ENCODE measurements at places on chromosomes 12 and 14.

GRCh38 chr12:673849-674248 lies 10.6 kb upstream of the NINJ2 start:
- no peak for DNase-seq

DNA sequence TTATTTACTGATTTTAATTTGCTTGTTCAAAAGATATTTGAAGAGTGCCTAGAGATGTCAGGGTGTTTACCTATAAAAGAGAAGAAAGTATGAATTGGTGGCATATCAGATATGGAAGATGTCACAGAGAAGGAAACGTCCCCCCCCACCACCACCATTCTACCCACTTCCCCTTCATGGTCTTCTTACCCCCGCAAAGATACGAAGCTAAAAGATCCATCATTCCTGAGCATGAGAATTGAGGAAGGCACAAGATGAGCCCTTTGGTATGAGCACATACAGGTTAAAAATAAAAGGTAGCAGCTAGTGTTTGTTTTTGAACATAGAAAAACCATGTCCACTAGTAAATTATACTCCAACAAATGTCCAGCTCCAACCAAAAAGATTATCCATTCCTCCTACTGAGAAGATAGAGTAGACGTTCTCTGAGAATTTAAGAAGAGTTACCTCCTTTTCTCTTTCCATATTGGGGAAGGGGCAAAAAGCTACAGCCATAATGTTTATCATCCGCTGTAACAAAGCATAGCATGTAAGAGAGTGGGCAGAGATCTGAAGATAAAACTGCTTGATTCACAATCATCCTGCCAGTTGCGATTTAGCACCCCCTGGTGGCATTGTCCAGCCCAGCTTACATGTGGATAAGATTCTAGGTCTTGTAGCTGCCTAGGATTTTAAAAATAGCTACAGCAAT lies 29.1 kb downstream of the NFYB start:
- DNase-seq: peak; percentile 88

GRCh38 chr14:22471545-22472121 lies 117.4 kb downstream of the DAD1 start:
- no peak for DNase-seq

GRCh38 chr12:52515927-52516831 lies 4.0 kb downstream of the KRT5 start:
- no peak for DNase-seq

GRCh38 chr12:27552886-27553560 lies 29.0 kb downstream of the PPFIBP1 start:
- no peak for DNase-seq

DNA sequence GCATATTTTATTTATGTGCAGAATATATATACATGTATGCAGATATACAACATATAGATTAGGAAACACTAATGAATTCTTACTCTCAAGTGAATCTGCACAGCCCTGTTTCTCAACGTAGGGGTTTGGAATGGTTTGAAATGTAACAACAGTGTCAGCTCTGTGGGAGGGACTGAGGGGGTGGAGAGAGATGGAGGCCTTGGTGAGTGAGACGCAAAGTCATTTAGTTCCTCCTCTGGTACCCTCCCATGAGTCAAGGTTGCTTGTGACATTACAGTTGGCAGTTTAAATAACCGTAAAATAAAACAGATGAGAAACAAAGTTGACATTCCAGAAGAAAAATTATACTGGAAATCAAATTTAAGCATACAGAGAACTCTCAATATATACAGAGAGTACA lies 313.0 kb upstream of the PRKD1 start:
- no peak for DNase-seq

GRCh38 chr12:84455598-84455997 lies 457.0 kb downstream of the SLC6A15 start:
- no peak for DNase-seq

- no peak for DNase-seq
Measured at GRCh38 chr14:82451675-82452074, 918.0 kb upstream of the SEL1L start.

- DNase-seq: no peak
Measured at GRCh38 chr12:126708492-126708896, 1558.5 kb upstream of the TMEM132C start.

DNA sequence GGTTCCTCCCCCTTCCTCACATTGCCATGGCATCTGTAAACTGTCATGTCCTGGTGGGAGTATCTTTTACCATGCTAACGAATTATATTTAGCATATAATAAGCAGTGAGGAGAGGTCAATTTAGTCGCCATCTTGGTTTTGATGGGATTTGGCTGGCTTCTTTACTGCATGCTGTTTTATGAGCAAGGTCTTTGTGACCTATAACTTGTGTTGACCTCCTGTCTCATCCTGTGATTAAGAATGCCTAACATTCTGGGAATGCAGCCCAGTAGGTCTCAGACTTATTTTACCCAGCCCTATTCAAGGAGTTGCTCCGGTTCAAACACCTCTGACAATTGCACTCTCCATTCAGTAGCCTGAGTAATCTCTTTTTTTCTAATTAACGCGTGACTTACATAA lies 2.1 kb upstream of the EIF4B start:
- DNase-seq: no peak

DNA sequence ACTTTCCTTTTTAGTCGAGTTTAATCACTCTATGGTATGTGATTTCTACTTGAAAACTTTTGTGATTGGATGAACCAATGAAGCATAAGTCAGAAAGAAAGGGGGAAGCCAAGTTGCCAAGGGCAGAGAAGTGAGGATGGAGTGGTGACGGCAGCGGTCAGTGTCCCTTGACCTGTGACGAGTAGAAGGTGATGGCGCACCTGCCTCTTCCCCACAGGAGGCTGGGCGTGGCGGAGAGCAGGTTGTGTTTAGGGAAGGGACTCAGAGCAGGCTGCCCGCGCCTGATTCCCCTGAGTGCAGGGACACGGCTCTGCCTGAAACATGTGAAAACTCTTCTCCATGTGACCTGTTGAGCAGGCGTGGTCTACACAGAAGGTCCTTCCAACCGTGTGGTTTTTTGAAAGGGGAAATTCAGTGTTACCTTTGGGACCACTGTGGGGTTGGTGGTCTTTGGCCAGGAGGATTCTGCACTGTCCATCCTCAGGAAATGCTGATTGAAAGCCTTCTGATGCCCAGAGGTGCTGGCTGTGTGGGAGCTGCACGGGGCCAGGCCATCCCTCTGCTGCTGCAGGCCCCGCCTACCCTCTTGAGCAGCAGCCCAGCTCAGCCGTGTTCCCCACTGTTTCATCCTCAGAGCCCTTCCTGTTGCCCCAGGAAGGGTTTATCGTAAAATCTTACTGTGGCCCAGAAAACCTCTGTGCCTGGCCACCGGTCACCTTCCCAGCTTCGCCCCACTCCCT lies 23.5 kb upstream of the AMN start:
- DNase-seq: no peak

GRCh38 chr12:76909290-76909689 lies 30.5 kb upstream of the CSRP2 start:
- no peak for DNase-seq

DNA sequence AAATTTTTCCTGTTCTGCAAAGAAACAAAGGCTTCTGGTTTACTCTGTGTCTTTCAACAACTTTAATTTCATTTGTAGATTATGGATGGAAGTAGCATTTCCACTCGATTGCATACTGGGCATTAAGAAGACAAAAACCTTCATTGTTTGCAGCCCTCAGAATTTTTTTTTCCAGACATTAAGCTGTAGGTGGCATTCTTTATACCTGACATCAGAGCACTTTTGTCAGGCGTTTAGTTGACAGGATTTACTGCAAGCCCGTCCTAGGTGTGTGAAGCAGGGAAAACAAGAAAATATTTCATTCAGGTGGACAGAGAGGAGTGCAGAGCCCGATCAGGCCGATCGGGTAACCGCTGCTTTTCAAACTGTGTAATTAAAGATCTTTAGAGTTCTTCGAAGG lies 107.5 kb downstream of the TMEM260 start:
- DNase-seq: no peak

DNA sequence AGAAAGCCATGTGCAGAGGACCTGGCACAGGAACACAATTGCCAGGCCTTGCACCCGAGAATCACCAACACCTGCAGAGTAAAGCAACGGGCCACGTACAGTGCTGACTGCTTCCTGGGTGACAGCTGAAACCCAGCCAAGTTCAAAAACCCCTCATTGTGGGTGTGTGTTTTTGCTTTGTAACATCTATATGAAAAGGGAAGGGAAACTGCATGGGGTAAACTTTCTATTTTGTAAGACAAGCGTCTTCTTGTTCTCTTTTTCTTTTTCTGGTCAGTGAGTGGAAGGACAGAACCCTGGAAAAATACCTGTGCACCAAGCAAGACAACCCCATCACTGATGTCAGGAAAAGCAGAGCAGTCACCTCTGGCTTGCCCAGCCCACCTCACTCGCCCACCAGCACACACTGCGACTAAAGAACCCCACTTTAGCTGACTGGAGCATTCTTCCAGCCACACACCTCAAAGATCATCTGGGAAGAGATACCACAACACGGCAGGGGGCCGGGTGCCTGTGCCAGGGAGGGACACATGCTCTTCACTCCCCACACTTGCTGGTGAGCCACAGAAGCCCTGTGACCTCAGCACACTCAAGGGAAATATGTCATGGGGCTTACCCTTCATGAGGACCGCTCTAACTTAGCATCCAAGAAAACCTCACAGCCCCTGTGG lies 172.3 kb downstream of the NDUFA12 start:
- peak; percentile 65 for DNase-seq

DNA sequence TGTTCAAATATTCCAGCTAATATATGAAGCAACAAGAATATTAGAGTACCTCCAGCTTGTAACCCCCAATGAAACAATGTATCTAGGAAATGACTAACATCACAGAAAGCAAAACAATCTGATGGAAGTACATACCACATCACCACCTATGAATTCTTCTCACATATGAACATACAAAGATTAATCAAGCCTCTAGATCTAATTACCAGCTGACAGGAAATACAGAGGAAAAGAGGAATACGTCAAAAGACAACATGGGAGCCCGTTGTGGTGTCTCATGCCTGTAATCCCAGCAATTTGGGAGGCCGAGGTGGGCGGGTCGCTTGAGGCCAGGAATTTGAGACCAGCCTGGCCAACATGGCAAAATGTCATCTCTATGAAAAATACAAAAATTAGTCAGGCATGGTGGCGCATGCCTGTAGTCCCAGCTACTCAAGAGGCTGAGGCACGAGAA lies 7.5 kb downstream of the NEDD8 start:
- DNase-seq: no peak

DNA sequence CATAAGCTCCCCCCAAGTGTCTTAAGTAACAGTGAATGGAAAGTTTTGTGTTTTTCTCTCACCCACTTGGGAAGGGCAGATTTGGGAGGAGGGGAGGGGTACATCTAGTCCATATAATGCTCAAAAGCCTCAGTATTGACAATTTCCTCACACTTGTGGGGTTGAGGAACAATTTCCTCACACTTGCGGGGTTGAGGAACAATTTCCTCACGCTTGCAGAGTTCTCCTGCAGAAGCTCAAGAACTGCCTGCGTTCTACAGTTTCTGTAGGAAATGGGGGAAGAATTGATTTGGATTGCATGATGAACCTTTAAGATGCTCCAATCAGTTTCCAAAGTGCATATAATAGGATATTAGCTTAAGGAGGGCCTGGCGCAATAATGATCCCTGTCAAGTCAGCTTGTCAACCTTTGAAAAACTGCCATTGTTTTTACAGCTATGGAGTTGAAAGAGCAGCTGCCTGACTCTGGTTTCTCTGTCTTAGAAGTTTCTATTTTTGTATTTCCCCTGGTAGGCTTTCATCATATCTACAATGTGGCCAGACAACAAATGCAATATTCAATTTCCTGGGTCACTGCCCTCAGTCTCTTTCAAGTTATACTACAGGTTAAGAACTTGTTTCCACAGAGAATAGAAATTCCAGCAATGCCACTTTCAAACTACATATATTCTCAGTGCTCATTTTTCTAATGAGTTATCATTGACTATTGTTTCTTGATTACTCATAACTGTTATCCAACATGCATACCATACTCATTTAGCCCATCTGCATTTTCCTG lies 66.5 kb downstream of the PLEKHG7 start:
- DNase-seq: no peak

- DNase-seq: no peak
Measured at GRCh38 chr14:81166121-81166520, 54.6 kb downstream of the GTF2A1 start.

- no peak for DNase-seq
Measured at GRCh38 chr14:59150990-59151389, 37.5 kb upstream of the DAAM1 start.

DNA sequence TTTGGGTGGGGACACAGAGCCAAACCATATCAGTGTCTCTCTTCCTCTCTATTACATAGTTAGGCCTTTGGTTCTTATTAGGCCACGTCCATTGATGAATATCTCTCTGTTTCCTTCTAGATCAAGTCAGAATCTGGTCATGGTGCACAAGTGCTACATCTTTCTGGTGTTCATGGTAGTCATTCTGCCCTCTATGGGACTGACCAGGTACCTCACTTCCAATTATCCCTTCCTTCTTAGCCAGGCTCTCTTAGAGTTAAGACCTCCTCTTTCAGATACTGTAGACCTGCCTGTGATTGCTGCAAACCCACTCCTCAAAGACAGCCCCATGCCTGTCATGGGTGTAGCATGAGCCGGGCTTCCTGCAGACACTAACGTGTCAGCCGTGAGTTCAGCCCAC lies 25.2 kb downstream of the NGB start:
- no peak for DNase-seq

DNA sequence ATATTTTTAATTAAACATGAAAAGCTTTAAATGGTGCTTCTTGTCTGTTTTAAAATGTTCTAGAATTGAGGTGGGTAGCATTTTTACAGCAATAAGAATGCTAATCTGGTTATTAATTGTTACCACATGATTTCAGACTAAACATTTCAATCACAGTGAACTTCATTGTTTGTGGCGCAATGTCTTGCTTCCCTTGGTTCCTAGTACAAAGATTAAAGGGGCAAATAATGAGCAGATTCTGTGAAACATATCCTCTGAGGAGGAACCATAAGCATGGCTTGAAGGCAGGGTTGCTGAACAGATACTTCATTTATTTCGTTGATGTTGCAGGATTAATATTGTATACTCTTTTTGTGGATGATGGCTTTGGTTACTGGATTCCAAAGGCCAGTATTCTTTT lies 162.1 kb downstream of the FUT8 start:
- DNase-seq: no peak

- no peak for DNase-seq
Measured at GRCh38 chr12:62643486-62643885, 176.9 kb downstream of the MON2 start.

- no peak for DNase-seq
Measured at GRCh38 chr14:22003461-22003860, 329.8 kb upstream of the OR4E1 start.

DNA sequence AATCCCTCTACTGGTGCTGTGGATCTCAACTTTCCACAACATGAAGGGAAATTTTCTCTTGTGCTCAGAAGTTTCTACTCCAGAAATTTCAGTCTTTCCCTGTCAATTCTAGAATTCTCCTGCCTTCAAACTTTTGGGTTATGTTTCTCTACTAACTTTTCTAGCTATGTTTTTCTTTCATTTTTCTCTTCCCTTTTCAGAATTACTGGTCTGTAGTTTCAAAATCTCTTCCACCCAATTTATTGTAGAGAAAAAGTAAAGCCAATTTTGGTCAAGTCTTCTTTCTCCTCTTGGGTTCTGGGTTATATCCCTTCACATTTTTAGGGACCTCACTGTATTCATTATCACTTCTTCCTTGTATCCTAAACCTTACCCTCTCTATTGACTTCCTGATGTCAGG lies 18.9 kb downstream of the CNTN1 start:
- DNase-seq: no peak
